ENCODE measurements at places on chromosomes 4 and X.

DNA sequence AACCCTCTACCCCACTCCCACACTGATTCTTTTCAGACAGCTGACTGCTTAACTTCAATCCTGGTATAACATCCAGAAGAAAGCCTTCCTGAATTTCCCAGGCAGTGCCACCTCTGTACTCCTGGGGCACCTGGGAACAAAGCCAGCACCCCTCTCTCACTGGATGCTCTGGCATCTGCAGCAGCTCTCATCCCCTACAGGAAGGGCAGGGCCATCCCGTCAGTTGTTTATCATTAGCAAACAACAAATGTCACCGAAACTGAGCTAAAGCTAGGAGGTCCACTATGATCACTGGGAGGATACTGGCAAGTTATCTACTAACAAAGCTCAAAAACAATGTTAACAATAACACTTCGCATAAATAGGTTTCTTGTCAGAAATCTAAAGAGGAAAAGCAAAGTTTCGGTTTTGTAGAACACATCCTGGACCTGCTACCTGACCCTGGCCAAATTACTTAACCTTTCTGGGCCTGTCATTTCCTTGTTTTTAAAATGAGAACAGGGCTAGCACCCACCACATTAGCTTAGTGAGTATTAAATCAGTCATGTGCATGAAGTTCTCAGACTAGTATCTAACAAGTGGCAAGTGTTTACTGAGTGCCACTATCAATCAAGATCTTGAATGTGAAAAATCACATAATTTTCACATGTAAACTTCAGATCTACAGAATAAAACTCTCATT, 86.6 kb downstream of the NR3C2 start:
- no peak for DNase-seq

DNA sequence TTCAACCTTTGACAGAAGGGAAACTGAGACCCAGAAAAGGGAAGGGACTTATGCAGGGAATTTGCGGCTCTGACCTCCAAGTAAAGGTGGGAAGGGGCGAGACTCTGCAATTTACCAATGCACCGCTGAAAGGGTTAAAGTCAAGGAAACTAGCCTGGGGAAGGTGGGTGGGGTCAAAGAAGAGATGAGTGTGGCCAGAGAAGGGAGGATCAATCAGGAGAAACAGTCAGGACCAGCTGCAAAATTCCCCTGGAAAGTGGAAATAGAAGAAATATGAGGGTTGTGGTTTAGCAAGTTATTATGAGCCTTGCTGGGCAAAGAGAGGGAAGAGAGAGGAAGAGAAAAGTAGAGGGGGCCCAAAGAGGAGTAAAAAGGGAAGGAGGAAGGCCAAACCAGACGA, 30.5 kb downstream of the STARD8 start:
- DNase-seq, result no peak

DNA sequence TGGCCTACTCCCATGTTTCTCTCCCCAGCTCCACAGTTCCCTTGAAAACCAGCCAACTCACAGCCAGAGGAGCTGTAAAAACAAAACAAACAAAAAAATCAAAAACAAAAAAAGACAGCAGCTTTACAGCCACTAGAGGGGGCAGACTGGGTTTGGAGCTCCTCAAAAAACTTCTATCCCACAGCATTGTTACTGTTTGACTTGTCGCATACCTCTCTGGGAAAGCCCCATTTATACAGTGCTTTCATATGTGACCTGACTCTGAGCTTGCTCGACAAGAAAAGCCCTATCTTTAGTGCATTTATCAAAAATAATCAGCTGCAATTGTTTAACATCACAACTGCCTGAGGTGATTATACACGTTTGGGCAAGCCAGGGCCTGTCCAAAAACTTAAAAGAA, 21.6 kb downstream of the TSPAN6 start:
- DNase-seq, result no peak

GRCh38 chr4:46211406-46211805, 87.6 kb upstream of the GABRG1 start:
- no peak for DNase-seq

DNA sequence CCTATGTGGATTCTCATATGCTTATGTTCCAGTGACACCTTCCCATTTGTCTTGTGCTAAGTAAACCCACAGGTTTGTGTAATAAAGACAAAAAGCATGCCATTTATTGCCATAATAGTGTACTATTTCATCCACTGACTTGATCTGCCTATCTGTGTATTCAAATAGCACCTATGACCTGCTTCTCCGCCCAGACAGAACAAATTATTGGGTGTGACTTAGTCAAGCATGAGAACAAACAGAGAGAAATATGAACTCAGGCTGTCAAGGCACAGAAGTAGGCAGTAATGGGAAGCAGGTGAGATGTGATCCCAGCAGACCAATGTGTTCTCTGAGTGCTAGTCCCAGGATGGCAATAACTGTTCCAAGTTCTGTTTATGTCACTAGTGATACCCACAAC, 25.4 kb downstream of the ELOVL6 start:
- DNase-seq, result no peak

DNA sequence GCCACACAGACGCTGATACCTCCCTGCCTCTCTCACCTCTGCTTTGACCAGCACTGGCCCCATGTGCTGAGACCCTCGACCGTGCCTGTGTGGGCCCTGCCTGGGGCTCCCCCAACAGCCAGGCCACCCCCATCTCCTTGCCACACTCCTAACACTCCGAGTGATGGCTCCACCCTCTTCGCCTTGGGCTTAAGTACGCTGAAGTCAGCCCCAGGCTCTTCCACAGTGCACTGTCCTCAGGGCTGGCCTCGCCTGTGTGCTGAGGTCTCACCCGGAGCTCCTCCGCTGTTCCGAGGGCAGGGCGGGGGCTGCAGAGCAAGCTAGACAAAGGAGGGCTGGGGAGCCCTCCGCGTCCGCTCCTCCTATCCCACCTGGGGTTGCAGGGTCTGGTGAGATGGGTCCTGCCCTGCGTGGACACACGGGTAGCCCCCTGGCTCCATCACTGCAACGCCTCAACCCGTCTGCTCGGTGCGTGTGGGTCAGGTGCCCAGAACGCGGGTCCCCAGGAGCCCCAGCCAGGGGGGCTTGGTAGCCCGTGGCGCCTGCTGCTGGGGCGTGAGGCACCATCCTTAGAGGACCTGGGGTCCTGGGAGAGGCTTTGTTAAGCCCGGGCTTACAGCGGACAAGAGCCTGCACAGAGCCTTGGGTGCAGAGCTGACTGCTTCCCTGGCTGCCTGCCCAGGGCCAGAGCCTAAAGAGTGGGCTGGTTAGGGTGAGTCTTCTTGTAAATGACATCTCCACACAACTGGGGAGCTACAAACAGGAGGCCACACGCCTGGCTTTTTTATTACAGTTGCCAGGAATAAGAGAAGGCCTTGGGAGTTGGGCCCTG, 42.6 kb upstream of the NKX1-1 start:
- DNase-seq, result no peak

All from T-helper 22 cell (primary cell).